ENCODE measurements at places on chromosomes 3 and 15.

GRCh38 chr3:159796744-159797143 is 191.9 kb upstream of the IL12A start:
- no peak for DNase-seq

GRCh38 chr3:151644020-151644620 is 89.6 kb upstream of the AADACL2 start:
- no peak for DNase-seq

GRCh38 chr3:42902257-42902656 is 3.7 kb upstream of the ZNF662 start:
- no peak for DNase-seq

GRCh38 chr15:77020348-77021087 is 25.6 kb downstream of the PSTPIP1 start:
- no peak for DNase-seq

- no peak for DNase-seq
These were observed 40.4 kb downstream of the LPP start for GRCh38 chr3:188194332-188194731.

GRCh38 chr15:85354461-85354860 is 25.9 kb upstream of the AKAP13 start:
- DNase-seq: no peak

DNA sequence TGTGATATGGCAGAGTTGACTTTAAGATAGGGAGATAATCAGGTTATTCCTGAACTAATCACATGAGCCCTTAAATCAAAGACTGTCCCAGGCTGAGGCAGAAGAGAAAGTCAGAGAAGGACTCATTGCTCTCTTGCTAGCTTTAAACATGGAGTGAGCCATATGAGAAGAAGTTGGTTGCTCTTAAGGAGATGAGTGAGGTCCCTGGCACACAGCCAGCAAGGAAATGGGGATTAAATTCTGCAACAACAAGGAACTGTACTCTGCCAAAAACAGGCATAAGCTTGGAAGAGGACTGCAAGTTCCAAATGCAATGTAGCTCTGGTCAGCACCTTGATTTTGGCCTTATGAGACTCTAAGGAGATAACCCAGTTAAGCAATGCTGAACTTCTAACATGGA is 457.0 kb downstream of the PLOD2 start:
- DNase-seq: no peak

- no peak for DNase-seq
These were observed 78.5 kb downstream of the RPLP1 start for GRCh38 chr15:69530991-69531664.

DNA sequence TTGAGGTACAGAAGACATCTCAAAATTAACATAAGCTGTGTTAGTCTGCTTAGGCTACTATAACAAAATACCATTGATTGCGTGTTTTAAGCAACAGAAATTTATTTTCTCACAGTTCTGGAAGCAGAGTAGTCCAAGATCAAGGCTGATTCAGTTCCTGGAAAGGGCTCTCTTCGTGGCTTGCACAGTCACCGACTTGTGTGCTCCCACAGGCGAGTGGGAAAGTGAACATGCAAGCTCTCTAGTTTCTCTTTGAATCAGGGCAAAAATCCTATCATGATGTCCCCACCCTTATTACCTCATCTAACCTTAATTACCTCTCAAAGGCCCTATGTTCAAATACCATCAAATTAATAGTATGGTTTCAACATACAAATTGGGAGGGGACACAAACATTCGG is 505.9 kb downstream of the ZIC1 start:
- DNase-seq: no peak

DNA sequence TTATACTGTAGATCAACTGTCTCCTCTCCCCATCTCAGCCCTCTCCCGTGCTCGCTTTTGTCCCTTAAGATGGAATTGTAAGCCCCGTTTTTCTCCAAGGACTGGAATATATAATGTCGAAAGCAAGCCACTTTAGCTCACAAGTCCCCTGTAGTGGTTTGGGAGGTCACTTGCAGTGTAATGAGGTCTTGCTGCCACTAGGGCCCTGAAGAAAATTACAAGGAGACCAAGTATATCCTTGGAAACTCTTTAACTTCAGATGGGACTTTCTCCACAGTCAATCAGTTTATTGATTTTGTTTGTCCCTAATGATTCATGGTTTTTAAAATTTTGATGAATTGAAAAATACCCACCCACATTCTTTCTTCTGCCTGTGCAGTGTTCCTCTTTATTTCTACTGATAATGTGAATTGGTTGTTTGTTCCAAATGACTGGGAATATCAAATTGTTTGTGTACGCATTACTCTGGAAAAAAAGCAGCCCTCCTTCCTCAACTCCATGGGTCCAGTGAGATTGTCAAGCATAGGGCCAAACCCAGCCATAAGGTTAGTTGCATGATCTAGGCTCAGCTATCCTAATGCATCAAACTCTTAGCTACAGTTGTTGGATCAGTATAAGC is 294.8 kb downstream of the MCTP2 start:
- DNase-seq: no peak

GRCh38 chr3:113268311-113268710 is 57.0 kb downstream of the BOC start:
- DNase-seq: no peak

DNA sequence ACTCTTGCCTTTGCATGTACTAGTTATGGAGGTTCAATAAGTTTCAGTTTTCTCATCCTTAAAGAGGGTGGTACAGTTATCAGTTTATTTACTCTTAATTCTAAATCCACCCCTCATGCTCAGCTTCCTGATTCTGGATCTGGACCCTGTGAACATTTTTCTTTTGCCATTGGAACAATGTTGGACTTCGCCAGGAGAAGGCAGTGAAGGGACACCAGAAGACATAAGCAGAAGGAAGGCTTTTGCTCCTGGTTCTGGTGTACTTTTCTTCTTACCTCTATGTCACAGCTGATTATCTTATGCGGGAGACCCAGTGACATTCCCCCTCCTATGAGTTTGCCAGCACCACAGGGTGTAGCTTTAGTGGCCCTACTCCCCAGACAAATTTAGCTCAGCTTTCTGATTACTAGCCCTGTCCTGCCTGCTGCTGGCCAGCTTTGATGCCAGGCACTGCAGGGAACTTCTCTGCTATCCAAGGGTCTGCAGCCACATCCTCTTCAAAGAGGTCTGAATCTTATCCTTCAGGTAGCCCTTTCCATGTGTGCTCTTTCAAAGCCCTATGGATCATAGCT is 466.3 kb upstream of the EPHA3 start:
- DNase-seq: no peak

DNA sequence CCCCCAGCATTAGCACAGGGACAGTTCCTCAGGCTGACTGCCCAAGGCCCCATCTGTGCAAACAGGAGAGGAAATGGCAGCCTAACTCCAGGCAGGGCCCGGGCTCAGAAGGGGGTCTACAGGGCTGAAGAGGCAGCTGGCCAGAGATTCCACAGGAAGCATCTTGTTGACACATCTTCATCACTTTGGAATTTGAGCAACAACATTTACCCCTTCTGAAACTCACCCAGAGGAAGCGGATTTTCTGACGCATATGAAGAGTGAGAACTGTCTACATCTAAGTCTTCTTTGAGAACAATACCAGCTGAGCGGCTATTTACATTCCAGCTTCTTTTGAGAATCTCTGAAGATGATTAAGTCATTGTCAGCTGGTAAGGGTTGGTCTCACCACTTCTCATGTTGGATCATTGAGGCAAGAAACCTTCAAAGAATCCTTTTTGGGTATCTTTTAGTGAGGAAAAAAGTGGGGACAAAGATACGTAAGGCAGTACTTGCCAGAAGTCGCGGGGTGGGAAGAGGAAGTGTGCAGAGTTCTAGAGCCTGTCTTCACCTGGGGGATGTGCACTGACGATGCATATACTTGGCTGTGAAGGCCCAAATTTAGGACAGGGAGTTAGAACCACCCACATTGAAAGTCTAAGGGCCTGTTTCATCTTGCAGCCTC is 25.4 kb upstream of the SRP14 start:
- no peak for DNase-seq

DNA sequence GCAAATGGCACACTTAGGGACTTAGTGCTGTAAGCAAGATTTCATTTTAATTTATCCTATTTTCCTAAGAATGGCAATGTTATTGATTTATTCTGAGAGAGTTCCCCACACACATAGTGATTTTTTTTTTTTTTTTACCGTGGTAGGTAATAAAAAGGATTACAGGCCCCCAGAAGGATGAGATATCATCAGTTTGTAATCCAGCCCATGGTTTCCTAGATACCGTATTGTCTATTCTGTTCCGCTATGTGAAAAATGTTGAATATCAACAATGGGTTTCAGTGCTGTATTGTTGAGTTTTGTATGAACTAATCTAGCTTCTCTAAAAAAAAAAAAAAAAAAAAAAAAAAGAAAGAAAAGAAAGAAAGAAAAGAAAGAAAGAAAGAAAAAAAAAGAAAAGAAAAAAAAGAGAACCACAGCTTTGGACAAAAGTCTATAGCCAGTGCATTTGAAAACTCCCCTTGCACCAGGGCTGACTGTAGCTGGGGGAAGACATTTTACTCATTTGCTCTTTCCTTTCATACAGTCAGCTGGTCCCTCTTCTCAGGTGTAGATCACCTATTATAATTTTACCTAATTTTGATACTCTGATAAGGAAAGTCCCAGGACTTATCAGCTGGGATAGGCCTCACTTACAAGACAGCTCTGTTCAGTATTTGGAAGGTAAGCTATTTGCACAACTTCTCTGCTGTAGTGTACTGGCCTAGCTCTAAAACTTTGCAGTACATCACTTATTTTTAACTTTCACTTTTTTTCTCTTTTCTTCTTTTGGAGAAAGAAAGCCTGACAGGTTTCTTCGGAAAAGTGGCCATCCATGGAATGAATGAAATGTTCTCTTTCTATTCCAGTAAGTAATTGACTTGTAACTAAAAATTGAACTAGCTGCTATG is 101.4 kb upstream of the SOX2 start:
- no peak for DNase-seq

DNA sequence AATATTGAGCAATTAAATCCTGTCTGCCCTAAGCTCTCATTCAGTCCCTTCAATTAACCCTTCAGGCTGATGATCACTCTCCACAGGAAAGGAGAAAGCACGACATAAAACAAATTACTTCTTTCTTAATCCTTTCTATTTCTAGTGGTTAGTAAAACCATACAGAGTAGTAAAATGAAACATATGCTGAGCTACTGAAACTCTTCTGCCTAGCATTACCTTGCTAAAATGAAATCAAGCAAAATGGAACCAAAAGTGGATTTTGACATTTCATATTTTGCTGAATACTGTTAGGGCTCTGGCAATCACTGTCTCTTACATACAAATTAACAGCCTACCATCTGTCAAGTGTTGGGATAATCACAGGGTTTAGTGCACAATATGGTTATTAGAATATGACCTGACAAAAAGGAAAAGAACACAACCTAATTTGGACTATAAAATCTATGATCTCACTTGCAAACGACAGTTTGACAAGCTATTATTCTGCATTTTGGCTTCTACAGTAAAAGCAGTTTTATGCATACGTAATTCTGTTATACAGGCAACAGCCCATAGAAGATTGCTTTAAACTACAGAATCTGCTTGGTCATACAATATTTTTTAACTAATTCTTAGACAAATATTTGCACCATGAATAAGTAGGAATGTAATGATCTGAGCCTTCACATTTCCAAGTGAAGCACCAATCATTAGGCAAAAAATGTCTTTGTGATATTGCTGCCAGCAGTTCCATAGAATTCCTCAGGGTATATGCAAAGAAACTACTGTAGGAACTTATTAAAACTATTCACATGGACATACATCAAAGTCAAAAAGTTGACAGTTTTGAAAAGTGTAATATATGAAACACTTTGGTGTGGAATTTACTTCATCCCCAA is 105.0 kb downstream of the FHIT start:
- no peak for DNase-seq

GRCh38 chr3:76942101-76942500 is 97.8 kb upstream of the ROBO2 start:
- no peak for DNase-seq

DNA sequence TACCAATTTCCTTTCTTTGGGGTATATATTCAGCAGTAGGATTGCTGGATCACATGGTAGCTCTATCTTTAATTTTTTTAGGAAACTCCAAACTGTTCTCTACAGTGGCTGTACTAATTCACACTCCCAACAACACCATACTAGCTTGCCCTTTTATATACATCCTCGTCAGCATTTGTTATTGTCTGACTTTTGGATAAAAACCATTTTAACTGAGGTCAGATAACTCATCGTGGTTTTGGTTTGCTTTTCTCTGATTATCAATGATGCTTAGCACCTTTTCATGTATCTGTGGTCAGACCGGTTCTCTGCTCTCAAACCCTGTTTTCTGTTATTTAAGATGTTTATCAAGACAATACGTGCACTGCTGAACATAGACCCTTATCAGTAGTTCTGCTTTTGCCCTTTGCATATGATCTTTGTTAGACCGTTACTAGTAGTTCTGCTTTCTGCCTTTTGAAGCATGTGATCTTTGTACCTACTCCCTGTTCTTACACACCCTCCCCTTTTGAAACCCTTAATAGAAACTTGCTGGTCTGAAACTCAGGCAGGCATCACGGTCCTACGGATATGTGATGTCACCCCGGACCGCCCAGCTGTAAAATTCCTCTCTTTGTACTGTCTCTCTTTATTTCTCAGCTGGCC is 474.3 kb downstream of the RSL24D1 start:
- no peak for DNase-seq

DNA sequence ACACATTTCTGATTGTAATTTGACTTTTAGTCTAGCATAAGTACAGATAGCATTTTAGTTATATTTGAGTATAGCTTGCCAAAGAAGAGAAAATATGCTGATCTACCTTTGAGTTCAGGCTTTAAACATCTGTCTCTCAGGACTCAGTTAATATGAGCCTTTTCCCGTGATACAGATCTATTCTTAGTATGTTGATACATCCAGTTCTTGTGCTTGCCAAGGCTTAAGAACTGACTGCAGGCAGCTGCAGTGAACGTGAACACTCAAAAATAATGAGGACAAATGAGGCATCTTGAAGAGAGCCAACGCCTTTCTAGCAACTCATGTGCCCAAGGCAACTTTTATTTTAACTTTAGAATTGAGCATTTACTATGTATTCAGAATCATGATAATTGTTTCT is 325.5 kb downstream of the SI start:
- DNase-seq: no peak

- no peak for DNase-seq
These were observed 115.7 kb upstream of the TSPAN3 start for GRCh38 chr15:77186594-77187011.

- DNase-seq: no peak
These were observed 37.4 kb upstream of the DCP1A start for GRCh38 chr3:53384465-53385423.

DNA sequence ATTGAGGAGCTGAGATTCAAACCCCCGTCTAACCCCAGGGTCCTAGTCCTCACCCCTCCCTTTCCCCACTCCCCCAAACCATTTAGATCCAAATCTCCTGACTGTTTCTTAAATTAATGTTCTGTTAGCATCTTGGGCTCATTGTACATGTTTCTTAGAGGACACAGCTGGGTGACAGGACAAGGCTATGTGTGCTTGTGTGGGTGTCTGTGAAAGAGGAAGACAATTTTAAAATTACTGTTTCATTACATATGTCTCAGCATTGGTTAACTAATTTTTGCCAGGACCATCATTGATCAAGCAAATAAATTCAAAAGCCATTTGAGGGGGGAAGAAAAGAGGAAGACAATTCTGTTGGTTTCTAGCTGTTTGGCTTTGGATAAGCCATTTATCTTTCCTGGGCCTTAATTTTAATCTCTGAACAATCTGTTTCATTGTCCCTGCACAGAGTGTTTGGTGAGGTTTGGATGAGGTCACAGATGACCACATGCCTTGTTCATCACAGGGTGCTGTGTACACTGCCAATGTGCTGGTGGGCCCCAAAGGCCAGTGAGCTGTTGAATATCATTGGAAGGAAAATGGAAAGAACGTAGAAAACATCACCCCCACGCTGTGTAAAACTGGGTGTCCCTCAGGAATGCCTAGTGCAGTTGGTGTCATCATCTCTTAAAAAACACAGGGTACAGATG is 51.9 kb downstream of the RPLP1 start:
- no peak for DNase-seq

GRCh38 chr3:65808407-65808806 is 230.3 kb downstream of the MAGI1 start:
- DNase-seq: no peak

All from C1 segment of cervical spinal cord (tissue), 14 donors.